Regular cardiac myocyte (primary cell): ENCODE measurements at places on chromosomes 1 and 21. TPM values are rescaled to one million over a fixed set of nuclear protein-coding genes. Genes with fewer than 3 reads are reported as not detected.

FMO3 gene
- total RNA-seq, result 0.38 and 12.1 TPM in 2 replicates

RGS16 gene
- 0.58 and 2.3 TPM in 2 replicates for total RNA-seq

TIAM1 gene
- total RNA-seq, result 7.3 and 10.4 TPM in 2 replicates

FMO1 gene
- total RNA-seq, result 0.28 TPM in 1 of 2 replicates, not detected in the other

DOCK7 gene
- 113 and 128 TPM in 2 replicates for total RNA-seq

PTPRF gene
- 66.5 and 131 TPM in 2 replicates for total RNA-seq

C1orf141 gene
- not detected in 2 replicates for total RNA-seq

PRMT6 gene
- 14.1 and 32.2 TPM in 2 replicates for total RNA-seq

TRAF3IP3 gene
- total RNA-seq, result not detected in 2 replicates
